NCI-H2081 treated with DMSO at 0.1 percent for 48 hours (cell line): ENCODE measurements at places on chromosomes 6 and 20.

DNA sequence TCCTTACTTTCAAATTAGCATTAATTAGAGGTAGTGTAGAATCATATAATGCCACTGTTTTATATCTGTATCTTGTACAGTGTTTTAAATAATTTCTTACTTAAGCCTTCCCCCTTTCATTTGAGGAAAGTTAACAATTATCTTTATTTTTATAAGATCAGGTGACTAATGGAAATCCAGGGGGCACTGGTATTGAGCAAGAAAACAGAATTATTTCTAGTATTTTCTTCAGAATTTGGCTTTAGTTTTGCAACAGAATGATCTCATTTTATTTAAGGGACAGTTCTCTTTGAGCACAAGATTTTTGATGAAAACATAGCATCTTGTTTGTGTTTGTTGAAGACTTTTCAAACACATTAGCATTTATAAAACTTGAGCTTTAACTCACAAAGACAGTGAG, 55.9 kb downstream of the RNF217 start:
- DNase-seq: no peak

DNA sequence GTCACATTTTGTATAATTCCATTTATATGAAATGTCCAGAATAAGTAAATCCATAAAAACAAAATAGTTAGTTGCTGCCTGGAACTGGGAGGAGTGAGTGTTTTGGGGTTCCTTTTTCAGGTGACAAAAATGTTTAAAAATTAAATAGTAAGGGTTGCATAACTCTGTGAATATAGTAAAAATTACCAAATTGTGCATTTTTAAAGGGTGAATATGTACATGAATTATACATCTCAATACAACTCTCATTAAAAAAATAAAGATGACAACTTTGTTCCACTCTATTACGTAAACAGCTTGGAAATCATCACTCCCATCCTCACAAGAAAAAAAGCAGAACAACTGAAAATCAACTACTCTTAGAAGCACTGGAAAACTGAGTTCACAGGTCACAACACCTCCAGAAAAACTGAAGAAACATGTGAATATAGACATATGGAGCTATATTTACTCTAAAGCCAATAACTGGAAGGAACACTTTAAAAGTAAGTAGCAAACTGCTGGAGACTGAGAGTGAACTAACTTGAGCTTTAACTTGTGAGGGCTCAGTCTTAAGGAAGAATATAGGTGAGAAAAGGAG, 40.0 kb downstream of the RANBP9 start:
- no peak for DNase-seq

GRCh38 chr6:139474145-139475108, 100.0 kb upstream of the CITED2 start:
- DNase-seq: no peak

DNA sequence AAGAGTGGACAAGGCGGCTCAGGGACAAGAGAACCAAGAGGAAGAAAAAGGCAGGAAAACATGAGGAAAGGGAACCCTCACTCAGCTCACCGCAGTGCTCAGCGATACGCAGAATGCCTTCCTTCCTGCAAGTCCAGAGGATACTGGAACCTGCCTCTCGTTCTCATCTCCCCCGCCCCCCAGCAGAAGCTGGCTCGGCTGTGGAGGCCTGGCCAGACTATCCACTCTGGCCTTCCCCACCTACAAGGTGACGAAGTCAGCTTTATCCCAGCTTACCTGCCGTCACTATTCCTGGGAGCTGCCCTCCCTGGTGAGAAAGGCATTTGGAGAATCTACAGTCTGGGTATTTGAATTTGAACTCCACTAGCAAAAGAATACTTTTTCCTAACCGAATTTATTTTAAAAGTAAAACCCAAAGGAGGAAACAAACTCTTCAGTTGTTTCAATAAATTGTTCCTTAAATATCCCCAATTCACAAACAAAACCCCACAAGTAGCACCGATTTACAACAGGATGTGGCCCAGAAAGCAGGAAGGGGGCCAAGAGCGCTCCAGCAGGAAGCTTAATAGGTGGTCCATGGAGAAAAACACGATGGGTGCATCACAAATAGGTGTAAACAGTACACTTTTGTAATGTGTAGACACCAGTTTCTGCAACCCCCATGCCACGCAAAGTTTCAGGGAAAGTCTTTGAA, 2.1 kb upstream of the DIDO1 start:
- DNase-seq: no peak

GRCh38 chr6:38959138-38959537, 89.4 kb upstream of the GLP1R start:
- DNase-seq: no peak

DNA sequence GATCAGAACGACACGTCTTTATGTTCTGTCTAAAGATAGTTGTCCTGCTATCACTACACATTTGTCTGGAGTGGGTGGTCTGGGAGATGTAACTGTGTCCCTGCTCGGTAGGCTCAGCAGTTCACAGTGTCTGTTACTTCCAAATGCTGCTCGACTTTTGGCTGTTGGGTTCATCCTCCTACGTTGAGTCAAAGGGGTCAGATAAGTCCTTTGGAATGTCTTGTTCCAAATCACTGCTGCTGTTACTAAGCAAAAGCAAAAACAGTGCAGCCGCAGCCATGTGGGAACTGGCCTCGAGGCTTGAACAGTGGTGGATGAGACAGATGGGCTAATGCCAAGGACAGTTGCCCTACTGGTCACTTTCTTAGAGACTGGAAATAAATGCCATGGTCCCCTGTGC, 272.2 kb upstream of the MAP3K7 start:
- no peak for DNase-seq

DNA sequence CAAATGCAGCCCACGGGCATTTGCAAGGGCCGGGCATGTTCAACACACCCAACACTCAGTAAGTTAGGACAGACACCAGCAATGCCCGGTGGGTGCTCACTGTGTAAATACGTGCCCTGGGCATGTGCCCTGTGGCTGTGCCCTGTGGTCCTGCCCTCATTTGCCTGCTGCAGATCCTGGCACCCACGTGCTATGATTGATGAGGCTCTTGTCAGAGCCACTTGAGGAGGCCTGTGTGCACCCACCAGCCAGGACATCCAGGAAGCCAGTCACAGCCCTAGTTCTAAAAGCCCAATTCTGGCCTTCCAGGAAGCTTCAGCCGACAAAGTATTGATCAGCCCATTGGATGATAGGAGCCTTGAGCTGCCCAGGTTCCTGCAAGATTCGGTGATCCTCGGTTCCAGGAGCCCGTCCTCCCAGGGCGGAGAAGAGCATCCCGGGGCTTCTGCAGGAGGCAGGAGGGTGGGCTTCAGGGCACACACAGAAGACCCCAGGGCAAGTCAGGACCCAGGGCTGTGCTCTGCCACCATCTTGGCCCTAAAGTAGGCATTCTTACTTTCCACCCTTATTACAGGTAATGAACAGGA, 223.9 kb downstream of the PREX1 start:
- DNase-seq: no peak

GRCh38 chr6:34161857-34162515, 16.1 kb upstream of the GRM4 start:
- DNase-seq: no peak

DNA sequence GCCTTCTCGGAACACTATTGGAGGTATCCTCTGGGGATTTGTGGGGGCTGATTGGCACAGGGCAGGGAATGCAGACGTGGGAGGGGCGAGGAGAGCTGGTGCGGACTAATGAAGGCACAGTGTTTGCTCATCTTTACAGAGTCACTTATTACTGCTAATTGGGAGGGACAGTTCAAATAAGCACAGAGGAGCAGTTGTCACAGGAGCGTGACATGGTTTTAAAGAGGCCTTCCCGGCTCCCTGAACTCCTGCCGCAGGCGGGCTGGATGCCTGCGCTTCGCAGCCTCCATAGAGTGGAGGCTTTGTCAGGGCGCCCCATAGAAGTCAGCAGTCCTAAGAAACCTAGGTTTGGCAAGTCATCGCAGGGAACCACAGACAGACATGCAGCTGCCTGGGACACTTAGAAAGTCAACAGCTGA, 149.6 kb downstream of the LINC00237 start:
- DNase-seq: no peak

GRCh38 chr6:109595998-109596397, 95.0 kb downstream of the AK9 start:
- DNase-seq: no peak

GRCh38 chr20:50107086-50107660, 5.8 kb downstream of the UBE2V1 start:
- DNase-seq: no peak

DNA sequence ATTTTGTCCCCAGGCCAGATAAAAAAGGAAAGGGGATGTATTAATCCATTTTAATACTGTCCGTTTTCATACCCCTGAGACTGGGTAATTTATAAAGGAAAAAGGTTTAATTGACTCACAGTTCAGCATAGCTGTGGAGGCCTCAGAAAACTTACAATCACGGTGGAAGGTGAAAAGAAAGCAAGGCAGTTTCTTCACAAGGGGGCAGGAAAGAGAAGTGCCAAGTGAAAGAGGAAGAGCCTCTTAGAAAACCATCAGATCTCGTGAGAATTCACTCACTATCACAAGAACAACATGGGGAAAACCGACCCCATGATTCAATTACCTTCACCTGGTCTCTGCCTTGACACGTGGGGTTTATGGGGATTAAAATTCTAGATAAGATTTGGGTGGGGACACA, 152.5 kb downstream of the IBTK start:
- DNase-seq: no peak

DNA sequence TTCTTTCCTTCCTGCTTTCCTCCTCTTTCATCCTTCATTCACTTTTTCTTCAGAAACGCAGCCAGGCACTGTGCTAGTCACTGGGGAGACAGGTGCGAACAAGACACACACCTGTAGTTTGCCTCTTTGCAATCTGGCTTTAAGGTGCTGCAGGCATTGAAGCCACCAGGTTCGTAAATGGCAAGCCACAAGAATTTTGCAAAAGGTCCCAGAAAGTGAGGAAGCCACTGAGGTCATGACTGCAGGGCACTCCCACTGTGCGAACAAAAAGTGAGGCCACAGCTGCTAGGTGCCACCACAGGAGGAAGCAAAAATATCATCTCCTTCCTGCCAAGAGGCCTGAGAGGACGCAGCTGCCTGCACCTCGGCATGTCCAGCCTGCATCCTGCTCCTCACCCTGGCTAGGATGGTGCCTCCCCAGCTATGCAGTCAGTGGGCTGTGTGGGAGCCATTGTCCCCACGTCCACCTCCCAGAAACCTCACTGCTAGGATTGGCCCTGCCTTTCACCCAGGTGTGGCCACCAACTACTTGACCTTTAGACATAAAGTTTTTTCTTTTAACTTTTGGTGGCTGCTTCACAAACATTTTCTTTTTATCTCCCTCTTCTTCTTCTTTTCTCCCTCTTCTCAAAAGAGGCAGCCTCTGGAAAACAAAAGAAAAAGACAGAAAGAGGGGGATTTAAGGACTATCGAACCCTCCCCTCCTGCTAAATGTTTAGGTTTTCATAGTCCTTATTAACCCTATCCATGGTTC, 230.8 kb downstream of the BCAS1 start:
- DNase-seq: no peak

GRCh38 chr6:11596640-11597237, 59.2 kb downstream of the TMEM170B start:
- no peak for DNase-seq

DNA sequence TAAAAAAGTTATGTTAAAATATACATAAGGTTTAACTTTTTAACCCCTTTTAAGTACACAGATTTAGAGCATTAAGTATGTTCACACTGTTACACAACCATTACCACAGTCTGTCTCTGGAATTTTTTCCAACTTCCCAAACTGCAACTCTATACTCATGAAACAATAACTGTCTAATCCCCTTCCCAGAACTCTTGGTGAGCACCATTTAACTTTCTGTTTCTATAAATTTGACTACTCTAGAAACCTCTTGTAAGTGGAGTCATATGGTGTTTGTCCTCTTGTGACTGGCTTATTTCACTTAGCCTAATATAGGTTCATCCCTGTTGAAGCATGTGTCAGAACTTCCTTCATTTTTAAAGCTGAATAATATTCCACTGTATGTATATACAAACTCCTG, 98.1 kb downstream of the MAP3K7 start:
- DNase-seq: no peak

DNA sequence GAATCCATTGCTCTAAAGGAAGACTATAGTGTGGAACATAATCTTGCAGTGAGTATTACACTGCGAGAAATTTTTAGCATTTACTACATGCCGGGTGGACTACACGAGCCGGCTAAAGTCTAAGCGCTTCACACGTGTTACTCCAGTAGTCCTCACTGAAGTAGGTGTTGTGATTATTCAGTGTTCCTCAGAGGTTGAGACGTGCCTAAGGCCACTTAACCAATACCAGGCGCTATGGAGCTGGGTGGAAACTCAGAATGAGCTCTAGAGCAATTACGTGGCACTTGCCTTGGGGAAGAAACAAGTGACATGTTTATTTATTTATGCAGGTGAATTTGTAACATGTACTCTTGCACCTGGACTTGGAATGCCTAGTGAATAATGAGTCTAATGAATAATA, 46.4 kb downstream of the SASH1 start:
- no peak for DNase-seq

DNA sequence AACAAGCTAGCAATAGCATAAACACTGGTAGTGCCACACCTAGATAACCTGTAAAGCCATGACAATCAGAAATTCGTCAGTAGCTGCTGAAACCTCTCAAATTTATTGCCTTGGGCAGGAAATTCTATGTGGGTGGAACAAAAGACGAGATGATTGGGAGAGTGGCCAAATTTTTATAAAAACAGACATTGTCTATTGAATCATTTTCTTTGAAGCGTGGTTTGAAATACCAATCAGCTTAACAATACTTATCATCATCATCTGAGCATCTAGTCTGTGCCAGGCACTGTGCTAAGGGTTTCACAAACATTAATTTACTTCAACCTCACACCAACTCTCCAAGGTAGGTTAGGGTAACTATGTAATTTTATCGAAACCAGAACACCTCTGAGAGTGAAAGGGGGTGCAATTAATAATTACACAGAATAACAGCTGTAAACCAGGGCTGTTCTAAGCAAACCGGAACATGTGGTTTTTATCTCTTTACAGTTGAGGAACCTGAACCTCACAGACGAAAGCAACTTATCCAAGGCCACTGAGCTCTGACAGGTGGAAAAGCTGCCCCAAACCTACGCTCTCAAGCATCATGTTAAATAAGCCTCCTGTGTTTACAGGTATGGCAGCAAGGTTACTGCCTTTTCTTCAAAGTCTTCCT, 43.4 kb downstream of the NHSL1 start:
- DNase-seq: no peak

GRCh38 chr6:168078943-168079405, at the start of gene FRMD1:
Gene FRMD1, minus strand, starts transcription at chr6:168079212. Its CDS starts 118 bp downstream, at chr6:168079094.
- no peak for DNase-seq

- no peak for DNase-seq
Measured at GRCh38 chr6:45608252-45608913, 230.6 kb upstream of the SUPT3H start.

GRCh38 chr6:35719830-35720733, 16.8 kb upstream of the ARMC12 start:
- DNase-seq: no peak

DNA sequence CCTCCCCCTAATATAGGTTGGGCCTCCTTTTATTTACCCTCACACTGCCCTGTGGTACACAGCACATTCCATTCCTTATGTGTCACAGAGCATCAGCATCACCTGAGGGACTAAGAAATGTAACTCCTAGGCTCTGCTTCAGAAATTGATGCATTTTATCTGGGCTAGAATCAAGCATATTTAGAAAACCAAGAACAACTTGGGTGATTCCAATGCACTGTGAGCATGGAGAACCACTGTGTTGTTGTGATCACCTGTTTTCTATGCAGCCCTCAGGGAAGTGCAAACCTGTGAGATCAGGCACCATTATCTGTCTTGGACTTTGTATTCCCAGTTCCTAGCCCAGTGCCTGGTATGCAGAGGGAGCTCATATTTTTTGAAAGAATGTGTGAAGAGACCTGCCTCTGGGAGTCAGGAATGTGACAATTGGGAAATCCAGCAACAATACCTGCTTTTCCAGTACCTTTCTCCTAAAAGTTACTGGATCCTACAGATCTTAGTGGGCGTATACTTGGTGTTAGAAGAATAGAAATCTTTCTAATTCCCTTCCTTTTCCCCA, 7.0 kb downstream of the KAT14 start:
- DNase-seq: no peak
